ENCODE measurements at places on chromosomes 5 and 9. TPM values are rescaled to one million over a fixed set of nuclear protein-coding genes. Genes with fewer than 3 reads are reported as not detected.

DNA sequence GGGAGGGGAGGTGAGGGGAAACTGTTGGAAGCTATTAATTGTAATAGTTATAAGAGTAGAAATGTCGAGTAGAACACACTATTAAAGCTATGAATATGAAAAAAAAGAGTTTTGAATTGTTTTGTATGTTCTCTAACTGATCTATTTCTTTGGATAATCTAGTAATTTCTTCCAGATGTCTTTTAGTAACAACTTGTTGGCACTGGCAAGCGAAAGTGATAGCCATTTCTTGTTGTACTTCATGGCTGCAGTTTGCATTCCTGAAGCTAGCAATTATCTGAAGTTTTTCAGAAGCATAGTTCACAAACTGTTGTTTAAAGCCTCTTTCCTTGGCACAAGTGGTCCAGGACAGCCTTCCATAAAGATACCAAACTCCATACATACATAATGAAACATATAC is 49.4 kb upstream of the SPATA31C2 start:
- DNase-seq = no peak

GRCh38 chr5:149297340-149298025 is 25.8 kb downstream of the AFAP1L1 start:
- no peak for DNase-seq

DNA sequence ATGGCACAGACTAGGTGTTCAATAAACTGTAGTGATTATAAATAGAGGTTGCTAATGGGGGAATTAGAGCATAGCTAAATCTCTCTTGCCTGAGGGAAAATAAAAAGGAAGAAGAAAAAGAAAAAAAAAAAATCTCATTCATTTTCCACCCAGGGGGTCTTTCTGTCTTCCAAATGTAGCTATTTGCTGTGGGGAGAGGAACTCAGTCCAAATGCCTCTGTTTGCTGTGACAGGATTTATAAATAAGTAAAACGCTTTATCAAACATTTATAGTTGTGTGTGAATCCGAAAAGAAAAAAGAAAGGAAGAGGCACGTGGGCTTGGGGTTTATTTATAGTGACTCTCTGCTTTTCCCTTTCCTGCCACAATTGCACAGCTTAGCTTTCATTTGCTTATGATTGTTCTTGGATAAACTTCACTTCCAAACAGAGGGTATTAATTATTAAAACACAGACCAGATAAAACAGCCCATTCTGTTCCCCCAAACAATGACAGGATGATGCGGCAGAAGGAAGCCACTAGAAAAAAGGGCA is 245.7 kb downstream of the ASTN2 start:
- no peak for DNase-seq

- no peak for DNase-seq
These were observed 81.1 kb downstream of the MAT2B start for GRCh38 chr5:163586531-163586956.

Gene SARDH
- 7.8 TPM for total RNA-seq

DNA sequence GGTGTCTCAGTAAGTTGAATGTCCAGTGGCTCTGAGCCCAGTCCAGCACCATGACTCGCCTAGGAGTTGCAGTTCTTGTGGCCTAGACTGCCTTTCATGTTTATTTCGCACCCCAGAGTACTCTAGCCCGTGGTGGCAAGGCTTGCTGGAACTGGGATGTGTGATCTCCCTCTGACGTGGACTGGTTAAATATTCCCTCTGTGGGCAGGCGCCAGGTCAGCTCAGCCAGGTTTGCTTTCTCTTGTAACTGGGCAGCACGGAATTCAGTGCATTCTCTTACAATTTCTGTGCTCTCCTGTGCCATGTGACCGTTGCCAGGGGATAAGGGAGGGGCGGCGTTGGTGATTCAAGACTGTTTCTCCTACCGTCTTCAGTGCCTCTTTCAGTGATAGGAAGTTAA is 270.8 kb downstream of the KDM4C start:
- DNase-seq = no peak

Gene NR5A1
- total RNA-seq = not detected

DNA sequence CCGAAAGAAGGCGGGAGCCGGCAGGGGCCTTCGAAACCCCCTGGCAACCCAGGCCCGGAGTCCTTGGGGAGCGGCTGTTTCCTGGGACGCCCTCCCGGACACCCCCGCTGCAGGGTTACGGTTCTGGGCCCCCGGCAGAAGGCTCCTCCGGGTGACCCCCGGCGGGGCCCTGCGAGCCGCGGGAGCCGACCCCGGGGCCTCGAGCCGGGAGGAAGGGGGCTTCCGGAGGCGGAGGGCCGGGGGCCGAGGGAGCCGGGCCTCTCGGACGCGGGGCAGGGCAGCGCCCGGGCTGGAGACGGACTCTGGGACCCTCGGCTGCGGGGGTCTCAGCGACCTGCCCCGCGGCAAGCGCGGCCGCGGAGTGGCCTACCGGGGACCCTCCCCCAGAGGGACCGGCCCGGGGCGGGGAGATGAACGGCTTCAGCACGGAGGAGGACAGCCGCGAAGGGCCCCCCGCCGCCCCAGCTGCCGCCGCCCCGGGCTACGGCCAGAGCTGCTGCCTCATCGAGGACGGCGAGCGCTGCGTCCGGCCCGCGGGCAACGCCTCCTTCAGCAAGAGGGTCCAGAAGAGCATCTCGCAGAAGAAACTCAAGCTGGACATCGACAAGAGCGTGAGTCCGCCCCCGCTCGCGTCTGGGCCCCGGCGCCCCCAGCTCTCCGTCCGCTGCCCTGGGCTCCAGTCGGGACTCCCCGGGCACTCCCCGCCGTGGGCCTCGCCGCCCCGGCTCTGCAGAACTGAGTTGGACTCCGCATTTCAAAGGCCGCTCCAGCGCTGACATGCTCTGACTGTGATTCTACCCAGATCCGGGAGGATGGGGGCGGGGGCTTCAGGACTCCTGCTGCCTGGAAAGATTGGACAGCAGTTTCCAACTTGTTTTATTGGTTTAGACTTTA is 645 bp downstream of the SAP30L start:
- peak; percentile 65 for DNase-seq

DNA sequence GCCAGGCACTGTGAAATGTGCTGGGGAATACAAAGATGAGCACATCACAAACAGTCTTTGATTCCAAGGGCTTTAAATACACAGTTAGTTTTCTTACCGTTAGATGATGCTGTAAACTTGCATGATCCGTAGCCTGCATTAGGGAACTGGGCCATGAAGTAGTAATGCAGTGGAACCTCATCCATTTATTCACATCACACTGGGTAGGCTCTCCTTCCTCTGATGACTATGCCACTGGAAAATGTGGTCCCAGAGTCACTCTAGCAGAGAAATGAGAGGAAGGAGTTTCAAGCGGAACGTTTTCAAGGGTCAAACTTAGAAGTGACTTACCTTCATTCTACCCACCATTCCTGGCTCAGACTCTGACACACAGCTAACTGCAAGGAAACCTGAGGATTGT is 26.4 kb downstream of the ZFAND5 start:
- no peak for DNase-seq

GRCh38 chr5:133700251-133700650 is 87.9 kb upstream of the FSTL4 start:
- DNase-seq = no peak

DNA sequence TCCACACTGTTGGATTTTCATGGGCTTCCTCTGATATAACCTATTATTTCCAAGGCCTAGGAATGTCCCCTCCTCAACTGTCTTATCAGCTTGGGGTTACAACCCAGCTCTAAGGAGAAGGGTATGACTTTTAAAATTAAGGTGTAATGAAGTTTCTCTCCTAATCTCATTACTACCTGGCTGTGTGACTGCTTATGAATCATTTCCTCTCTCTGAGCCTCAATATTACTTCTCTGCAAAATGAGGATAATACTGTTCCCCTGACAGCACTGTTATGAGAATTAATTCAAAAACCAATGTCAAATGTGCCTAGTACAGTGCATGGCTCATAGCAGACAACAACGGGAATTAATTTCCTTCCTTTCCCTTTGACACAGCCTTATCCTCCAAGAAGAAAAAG is 118.9 kb downstream of the NR6A1 start:
- DNase-seq = no peak

DNA sequence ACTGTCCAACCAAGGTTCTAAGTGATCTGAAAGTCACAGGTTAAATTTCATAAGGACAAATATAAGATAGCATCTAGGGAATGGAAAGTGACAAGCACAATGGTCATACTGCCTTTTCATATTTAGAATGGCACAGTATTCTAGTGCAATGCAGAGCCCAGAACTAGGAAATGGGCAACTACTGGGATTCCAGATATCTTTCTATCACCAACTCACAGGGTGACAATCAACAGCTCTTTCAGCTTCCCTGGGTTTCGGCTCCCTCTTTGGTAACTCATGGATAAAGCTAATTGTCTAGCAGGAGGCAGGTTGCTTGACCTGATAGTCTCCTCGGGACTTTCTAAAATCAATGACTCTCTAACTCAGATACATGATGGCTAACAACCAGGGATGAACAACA is 60.4 kb downstream of the NR3C1 start:
- DNase-seq = no peak

Gene DAB2
- total RNA-seq = 0.26 TPM

Gene ENTPD2
- total RNA-seq = 0.19 TPM

DNA sequence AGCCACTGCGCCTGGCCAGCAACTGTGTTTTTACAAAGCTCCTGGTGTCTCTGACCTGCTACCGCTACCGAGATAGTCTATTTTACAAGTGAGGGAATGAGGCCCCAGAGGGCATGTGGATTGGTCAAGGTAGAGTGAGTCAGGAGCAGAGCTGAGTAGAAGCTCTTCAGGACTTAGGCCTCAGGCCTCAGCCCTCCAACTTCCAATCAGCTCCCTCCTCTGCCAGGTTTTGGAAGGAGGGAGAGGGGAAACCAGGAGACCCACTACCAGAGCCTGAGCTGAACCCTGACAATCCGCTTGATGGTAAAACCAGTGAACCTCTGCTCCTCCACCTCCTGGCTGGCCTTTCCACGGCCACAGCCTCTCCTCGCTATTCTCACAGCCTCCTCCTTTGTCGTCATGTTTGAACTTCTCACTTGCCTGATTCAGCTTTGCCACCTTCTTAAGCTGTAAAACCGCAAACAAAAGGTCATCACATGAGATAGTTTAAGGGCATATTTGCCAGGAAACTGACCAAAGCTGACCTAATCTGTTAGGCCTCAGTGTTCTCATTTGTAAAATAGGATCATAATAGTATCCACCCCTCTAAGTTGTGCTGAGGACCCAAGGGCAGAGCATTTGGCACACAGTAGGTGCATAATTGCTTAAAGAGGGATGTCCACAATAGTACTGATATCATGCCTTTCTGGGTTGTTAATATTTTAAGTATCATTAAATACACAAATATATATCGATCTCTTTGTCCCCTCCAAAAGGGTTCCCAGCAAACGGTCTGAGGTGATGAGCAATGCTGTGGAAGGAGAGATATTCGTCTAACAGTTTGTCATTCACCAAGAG is 1.7 kb downstream of the TRAF1 start:
- DNase-seq = peak; percentile 54

DNA sequence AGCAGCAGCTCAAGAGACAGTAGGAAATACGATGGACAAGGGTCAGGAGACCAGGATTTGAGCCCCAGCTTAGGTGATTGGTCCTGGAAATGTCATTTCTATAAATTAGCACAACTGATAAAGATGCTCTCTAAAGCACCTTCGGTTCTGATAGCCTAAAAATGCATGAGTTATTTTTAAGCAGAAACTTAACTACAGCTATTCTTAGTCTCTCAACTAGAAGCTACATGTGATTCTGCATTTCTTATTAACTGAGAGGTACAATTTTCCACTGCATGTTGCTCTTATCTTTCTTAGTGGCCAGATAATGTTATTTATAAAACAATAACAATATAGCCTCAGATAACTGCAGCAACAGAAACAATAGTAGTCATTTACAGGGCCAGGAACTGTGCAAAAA is 136.4 kb downstream of the GRIA1 start:
- no peak for DNase-seq

Gene FAM169A
- 6.1 TPM for total RNA-seq

Gene SIMC1
- 27.6 TPM for total RNA-seq

DNA sequence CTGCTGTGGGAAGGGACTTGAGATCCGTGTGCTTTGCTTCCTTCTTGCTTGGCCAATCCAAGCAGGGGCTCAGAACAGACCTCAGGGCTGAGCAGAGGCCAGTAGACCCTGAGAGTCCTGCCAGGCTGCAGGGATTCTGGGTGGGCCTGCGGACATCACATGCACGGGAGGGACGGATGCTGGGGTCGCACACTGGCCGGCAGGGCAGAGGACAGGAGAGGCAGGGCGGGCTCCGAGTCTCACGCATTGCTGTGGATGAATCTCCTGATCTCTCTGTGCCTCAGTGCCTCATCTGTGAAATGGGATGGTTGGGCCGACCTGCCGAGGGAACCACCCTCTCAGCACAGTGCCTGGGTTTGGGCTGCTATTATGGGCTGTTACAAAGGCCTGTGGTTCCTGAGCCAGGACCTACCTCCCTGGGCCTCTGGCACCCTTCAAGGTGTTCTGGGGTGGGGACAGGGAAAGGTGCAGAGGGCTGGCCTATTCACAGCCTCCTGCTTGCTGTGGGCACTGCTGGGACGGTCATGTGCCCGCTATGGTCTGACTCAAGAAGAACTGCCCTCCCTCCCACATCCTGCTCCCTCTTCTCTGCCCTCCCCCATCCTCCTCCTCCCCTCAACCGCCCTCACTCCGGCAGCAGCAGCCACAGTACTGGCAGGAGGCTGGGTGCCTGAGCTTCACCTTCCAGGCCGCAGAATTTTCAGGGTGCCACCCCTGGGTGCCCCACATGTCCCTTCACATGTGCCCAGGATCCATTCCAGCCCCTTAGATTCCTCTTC is 43.3 kb downstream of the NCS1 start:
- no peak for DNase-seq

Gene LRRC19
- total RNA-seq = not detected

DNA sequence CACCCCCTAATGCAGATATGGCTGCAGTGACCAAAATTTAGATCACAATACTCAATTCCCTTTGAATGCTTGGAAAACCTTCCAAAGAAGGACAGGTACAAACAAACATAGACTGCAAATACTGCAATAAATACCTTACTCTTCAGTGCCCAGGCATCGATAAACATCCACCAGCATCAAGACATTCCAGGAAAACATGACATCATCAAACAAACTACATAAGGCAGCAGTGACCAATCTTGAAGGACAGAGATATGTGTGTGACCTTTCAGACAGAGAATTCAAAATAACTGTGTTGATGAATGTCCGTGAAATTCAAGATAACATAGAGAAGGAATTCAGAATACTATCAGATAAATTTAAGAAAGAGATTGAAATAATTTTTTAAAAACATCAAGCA is 488.6 kb downstream of the TLR4 start:
- no peak for DNase-seq

GRCh38 chr9:33082128-33082527 is 5.7 kb upstream of the SMU1 start:
- peak; percentile 22 for DNase-seq

DNA sequence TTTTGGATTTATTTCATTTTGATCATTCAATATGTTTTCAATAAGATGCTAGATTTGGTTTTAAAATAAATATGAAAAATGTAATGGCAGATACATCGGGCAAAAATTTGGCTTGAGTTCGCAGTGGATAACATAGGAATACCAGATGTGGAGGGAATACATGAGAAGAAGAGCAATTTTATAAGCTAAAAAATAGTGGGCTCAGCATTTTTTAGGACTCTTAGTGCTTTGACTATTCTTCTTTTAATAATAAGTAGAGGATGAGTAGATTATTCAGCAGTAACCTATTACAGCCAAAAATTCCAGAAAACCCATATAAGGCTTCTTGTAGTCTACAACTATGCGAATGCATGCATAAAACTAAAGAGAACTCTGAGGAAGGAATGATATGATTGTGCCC is 22.8 kb upstream of the GHR start:
- no peak for DNase-seq
